Neural progenitor cell (in vitro differentiated cells): ENCODE measurements at places on chromosomes 2 and 18. TPM values are rescaled to one million over a fixed set of nuclear protein-coding genes. Genes with fewer than 3 reads are reported as not detected.

Gene GPBAR1
- total RNA-seq, result 0.09 TPM in 1 of 2 replicates, not detected in the other

GRCh38 chr18:44819944-44820510, 139.3 kb downstream of the SETBP1 start:
- no peak for DNase-seq

GRCh38 chr2:11177871-11178690, 22.8 kb downstream of the SLC66A3 start:
- DNase-seq, result no peak

GRCh38 chr18:39521164-39521563, 1955.6 kb upstream of the CELF4 start:
- DNase-seq, result no peak
